ENCODE measurements at places on chromosomes 12 and 14.

- no peak for DNase-seq
Observed at GRCh38 chr12:58657190-58657589, 263.1 kb downstream of the LRIG3 start.

- DNase-seq: no peak
Observed at GRCh38 chr12:132243596-132244310, 85.6 kb downstream of the GALNT9 start.

GRCh38 chr12:94284859-94285258 lies 136.5 kb downstream of the PLXNC1 start:
- DNase-seq: no peak

- DNase-seq: no peak
Observed at GRCh38 chr12:47360093-47360480, 280.3 kb upstream of the AMIGO2 start.

DNA sequence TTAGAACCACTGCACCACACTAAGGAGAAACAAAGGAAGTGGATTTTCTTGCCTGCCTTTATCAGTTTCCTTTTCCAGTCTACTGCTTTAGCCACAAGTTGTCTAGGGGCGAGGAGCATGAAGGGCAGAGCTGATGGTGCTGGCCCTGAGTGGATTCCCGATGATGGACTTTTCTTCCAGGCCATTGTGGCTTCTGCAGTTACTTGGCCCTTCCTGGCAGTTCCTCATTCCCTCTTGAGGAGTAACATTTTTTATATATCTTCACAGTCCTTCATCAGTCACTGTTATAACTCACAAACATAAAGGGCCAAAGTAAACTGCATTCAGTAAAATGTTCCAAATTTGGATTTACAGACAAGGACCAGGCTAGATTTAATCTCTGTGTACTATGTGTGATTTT lies 61.2 kb upstream of the SRSF5 start:
- DNase-seq: no peak

- no peak for DNase-seq
Observed at GRCh38 chr14:97021001-97021400, 223.8 kb downstream of the VRK1 start.

- DNase-seq: no peak
Observed at GRCh38 chr14:56896922-56897321, 86.6 kb upstream of the OTX2 start.

DNA sequence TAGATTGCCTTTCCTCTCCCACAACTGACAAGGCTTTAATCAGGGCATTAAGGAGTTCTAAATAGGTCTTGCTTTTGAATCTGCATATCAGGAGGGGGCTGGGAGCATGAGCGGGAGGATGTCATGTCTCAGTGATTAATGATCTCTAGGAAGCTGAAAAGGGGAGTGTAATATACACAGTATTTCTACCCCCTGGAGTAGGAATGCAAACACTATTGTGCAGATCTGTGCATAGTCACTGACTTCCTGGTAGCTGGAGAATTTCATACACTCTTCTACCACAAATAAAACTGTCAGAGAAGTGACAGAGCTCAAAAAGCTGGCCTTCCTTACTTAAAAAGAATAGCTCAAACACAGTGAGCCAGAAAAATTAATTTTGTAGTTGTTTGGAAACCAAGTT lies 65.8 kb downstream of the RIC8B start:
- DNase-seq: no peak

DNA sequence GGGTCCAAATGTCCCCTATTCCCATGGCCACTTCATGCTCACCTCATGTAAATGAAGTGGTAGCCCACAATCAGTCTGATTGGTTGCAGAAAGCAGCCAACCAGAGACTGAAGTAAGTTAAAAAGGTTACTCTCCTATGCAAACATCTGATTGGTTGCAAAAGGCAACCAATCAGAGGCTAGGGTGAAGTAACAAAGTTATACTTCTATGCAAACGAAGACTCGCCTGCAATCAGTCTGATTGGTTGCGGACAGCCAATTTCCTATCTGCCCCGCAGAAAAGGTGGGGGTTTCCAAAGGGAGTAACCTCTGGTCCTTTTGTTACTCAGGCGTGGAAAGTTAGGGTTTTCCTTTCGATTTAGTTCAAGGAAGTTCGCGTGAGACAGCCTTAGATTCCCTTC lies 208.1 kb upstream of the NEDD1 start:
- no peak for DNase-seq

DNA sequence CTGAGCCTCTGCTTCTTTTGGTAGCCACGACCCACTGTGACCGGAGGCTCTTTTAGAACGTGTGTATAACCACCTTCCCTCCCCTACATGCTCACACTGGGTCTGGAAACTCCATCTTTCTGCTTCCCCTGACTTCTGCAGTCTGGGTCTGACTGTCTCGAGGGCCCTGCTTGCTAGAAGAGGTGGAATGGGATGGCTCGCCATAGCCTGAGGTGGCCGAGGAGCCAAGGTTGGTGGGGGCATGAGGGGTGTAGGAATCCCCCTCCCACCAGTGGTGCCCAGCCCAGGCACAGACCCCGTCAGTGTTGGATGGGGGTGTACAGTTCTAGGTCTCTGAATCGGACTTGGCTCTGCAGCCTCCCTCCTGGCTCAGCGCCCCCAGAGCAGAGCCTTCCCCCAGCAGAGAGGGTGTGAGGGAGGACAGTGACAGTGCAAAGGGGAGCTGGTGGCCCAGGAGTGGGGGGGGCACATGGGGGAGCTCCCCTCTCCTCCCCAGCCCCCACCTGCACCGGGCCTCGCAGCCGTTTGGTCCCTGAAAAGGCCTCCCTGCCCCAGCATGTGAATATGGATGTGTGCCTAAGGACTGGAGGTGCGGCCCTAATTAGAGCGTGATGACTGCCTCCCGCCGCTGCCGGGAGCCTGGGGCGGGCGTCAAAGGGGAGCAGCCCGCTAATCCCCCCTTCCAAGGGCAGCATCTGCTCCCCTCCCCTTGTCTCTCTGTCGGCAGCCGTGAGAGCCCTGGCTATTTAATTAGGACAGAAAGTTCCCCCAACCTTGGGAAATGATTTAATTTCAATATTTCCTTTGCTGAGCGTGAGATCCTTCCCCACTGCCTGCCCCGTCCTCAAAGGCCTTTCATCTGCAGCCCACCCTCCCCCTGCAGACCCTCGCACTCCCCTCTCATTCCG lies 196.2 kb upstream of the C14orf180 start:
- no peak for DNase-seq

Measured in nucleus accumbens (tissue), 56 donors.